ENCODE measurements at places on chromosomes 13 and 19. TPM values are rescaled to one million over a fixed set of nuclear protein-coding genes. Genes with fewer than 3 reads are reported as not detected.

FCHO1 gene
- polyA plus RNA-seq: 0.52 TPM

WTIP gene
- 15.5 TPM for polyA plus RNA-seq

ZNF490 gene
- 1.0 TPM for polyA plus RNA-seq

CGB1 gene
- not detected for polyA plus RNA-seq

SEMA6B gene
- 2.6 TPM for polyA plus RNA-seq

IRGQ gene
- 9.5 TPM for polyA plus RNA-seq
